ENCODE measurements at places on chromosomes 1 and 21.

GRCh38 chr1:205922806-205923205, 20.4 kb downstream of the SLC26A9 start:
- DNase-seq, result no peak

- DNase-seq, result no peak
These were observed 632.0 kb downstream of the SMYD3 start for GRCh38 chr1:245874942-245875580.

GRCh38 chr1:11453742-11454491, 25.0 kb upstream of the DISP3 start:
- no peak for DNase-seq

DNA sequence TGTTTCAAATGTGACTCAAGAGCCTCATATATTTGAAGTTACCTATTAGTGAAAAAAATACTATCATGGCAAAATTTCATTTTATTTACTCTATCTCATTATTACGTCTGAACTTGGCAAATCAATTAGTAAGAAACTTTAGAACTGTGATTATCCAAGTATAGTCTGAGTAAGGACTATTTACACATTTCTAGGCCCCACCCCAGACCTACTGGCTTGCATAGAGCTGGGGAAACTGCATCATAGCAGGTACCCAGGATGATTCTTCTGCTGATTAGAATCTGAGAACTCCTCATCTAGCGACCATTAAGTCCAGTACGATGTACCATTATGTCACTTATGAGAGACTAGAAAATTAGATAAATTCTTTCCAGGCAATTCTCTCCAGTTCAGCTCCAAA, 20.1 kb downstream of the MCOLN3 start:
- DNase-seq, result no peak

DNA sequence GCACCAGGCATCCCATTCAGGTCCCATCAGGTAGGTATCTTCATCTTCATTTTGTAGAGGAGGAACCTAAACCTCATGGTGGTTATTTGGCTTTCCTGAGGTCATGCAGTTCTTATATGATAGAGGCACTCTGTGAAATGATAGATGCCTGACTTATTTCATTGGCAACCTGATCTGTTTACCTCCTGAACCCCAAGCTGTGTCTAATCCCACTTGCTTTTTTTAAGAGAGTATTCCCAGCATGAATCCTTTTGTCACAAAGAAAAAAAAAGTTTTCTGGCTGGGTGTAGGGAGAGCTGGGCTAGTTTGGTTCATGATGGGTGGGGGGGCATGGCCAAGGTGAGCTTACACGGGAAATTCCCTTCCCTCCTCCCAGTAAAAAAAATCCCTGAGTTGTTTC, 154.2 kb downstream of the TENT5C start:
- DNase-seq, result no peak

- no peak for DNase-seq
These were observed 30.2 kb upstream of the RNF187 start for GRCh38 chr1:228457017-228457395.

DNA sequence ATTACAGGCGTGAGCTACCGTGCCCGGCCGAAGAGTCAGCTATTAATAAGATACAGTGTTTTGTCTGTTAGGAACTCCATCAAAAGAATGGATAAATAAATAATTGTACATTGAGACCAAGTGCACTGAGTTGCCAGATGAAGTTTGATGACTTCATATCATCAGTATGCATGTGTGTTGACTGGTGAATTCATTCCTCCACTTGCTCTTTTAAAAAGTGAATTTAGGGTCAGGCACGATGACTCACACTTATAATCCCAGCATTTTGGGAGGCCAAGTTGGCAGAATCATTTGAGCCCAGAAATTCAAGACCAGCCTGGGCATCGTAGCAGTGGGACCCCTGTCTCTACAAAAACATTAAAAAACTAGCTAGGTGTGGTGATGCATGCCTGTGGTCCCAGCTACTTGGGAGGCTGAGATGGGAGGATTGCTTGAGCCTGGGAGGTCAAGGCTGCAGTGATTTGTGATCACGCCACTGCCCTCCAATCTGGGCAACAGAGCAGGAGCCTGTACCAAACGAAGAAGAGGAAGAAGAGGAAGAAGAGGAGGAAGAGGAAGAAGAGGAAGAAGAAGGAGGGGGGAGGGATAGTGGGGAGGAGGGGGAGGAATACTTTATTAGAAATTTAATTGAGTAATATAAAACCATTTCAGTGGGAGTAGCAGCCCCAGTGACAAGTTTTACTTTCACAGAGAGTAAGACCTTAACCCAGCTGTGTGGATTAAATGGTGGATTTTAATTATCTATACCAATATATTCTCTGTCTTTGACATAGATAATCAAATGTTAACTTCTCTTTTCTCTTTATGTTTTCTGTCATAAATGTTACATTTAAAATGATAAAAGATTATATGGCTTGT, 74.9 kb downstream of the CCDC18 start:
- no peak for DNase-seq

GRCh38 chr1:12595757-12596006, 22.3 kb downstream of the DHRS3 start:
- no peak for DNase-seq

DNA sequence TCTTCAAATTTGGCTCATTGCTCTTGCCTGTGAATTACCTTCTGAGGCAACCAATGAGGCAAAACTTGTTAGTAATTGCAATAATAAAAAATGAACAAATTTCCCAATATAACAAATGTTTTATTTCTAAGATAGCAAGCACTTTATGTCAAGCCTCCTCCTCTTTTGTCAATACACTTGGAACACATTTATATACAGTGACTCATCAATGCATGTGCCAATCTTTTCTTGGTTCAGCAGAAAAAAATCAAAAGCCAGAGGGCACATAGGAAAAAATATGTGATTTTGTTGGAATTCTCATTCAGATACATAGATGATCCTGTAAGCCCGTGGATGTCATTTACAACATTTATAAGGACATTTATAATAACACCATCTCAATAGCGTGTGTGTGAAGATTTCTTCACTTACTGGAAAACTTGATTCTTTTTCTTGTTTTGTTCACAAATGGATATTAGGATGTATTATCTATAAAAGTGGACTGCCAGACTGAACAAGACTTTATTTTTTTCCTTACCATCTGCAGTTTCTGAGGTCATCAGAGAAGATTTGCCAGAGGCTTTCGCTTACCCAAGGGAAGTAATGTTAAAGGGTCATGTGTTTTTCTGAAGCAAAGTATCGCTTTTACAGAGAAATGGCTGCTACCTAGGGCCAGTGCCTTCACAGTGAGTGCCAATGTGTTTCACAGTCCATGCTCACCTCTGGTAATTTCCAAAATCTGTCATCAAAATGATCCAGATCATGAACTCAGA, 645.7 kb upstream of the PTBP2 start:
- DNase-seq, result no peak

- no peak for DNase-seq
These were observed 19.7 kb downstream of the PTAFR start for GRCh38 chr1:28156821-28157220.

- DNase-seq, result peak; percentile 35
These were observed 3.6 kb downstream of the STX6 start for GRCh38 chr1:181018901-181019681.

DNA sequence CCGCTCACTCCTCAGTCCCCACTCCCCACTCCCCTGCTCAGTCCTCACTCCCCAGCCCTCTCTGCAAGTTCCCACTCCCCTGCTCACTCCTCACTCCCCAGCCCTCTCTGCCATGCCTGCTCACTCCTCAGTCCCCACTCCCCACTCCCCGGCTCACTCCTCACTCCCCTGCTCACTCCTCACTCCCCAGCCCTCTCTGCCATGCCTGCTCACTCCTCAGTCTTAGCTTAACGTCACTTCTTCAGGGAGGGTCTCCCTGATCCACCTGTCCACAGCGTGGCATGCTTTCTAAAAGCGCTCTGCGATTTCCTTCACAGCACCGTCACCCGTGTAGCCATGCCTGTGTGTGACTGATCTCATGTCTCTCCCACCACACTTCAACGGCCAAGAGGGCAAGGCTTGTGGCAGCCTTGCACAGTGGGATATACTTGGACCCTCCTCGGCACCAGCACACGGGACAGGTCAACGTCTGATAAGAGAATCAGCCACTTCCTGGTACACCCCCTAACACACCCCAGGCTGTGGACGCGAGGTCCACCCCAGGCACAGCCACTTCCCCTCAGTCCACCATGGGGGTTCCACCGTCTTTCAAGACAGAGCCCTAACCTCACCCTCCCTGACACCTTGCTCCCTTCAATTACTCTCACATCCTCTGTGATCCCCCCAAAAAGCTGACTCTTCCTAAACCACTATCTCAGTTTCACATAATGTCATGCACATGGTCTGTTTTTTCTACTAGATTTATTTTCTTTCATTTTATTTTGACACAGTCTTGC, 14.0 kb downstream of the PRDM15 start:
- DNase-seq, result no peak

GRCh38 chr1:170221031-170221430, 75.3 kb downstream of the NTMT2 start:
- no peak for DNase-seq

DNA sequence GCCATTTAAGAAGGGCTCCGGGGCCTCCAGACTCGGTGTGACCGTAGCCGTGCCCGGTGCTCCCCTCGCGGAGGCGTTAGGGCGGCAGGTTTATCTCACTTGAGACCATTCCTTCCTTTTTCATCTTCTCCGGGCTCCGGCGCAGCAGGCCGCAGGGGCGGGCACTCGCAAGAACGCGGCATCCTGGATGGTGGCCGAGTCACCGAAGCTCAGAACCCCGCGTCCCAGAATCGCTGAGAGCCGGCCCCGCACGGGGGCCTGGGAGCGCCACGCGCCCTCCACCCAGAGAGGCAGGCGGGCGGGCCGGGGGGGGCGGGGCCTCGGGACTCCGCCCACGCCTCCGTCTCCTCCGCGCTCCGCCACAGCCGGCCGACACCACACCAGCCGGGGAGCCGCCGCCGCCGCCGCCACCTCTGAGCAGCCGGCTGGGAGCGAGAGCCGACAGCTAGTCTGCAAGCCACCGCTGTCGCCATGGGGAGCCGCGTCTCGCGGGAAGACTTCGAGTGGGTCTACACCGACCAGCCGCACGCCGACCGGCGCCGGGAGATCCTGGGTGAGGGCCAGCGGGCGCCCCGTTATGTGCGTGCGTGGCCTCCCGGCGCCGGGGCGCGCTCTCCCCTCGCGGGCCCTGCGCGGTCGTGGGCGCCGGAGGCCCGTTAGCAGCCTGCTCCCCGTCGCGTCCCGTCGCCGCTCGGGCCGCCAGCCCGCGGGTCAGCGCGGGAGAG, at the start of gene DEGS1:
Gene DEGS1, plus strand, starts transcription at position 375 of the 725 bp plus-strand sequence. Its CDS starts 97 bp downstream, at position 472.
- DNase-seq, result peak; percentile 89

DNA sequence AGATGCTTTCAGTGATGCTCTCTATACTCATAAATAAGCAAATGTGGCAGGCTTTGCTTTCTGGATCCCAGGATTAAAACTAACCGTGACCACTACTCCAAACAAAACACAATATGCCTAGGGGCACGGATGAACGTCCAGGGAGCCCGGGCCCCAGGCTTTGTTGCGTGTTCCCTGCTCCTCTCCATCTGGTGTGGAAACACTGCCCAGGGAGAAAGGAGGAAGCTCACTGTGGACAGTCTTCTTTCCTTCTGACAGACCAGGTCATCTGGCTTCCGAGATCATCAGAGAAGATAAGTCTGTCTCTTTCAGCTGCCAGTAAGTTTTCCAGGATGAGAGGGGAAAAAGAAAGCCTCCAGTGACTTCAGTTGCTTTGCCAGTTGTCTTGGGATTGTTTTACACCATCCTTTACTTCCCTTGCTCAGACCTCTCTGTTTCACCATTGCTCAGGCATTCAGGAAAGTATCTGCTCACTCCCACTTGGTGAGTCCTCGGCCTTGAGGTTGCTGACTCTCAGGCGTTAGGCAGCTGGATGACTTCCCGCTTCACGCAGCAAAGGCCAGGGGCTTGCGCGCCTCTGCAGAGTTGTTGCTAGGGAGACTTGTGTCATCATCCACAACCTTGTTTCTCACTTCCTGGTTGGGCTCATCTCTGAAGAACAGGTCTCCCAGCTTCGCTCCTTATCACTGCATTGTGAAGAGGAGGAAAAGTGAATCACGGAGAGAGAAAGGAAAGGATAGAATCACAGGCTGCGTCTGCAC, 20.6 kb upstream of the PGD start:
- no peak for DNase-seq

GRCh38 chr1:73910466-73910865, 287.5 kb downstream of the LRRIQ3 start:
- no peak for DNase-seq

DNA sequence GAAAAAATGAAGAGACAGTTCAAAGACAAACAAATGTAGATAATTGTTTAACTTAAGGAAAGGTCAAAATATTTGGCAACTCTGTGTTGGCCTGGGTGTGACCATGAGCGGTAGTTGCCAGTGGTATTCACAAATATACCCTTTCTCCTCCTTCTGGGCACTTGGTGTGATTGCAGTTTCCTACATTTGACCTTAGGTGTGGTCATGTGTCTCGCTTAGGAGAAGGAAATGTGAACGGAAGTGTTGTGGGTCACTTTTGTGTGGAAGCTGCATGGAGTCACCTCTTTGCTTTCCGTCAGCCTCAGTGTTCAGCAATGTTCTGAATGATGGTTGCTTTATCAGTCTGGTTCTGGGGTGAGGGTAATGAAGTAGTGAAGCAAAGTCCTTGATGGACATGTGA, 3.4 kb upstream of the PCSK9 start:
- no peak for DNase-seq

- no peak for DNase-seq
These were observed 301.1 kb downstream of the PTPRC start for GRCh38 chr1:198939956-198940355.

DNA sequence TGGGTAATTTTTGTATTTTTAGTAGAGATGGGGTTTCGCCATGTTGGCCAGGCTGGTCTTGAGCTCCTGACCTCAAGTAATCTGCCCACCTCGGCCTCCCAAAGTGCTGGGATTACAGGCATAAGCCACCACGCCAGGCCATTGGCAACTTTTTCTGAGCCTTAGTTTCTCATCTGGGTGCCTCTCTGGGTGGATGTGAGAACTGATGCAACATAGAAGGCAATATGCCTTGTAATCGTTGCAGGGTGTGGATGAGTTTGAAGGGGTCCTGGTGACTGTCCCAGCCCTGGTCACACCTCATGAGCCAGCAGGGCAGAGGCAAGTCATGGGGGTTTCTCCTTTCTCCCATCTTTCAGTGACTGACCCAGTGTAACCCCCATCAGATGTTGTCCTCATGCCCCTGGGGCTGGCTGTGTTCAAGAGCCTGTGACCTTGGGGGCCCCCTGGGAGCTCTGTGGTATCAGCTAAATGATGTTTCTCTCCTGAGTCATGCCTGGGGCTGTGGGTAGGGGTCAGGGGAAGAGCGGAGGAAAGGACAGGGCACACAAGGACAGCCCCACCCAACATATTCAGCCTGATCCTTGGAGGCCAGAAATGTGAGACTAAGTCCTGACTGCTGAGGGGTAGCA, 3.6 kb downstream of the COL9A2 start:
- no peak for DNase-seq

GRCh38 chr1:203206129-203206687, 19.7 kb upstream of the CHI3L1 start:
- DNase-seq, result no peak

DNA sequence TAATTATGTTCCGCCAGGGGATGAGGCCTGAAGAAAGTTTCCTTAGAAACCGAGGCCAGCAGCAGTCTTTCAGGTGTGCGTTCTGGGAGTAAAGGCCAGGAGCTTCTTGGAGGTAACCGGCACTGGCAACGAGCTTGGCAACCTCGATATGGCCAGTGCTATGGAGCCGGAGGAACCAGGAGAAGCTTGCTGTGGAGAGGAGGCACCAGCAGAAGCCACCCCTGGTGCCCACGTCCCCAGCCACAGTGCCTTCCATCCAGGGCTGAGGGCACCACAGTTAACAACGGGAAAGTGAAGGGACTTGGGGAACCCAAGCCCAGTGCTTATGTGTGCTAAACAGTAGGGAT, 41.5 kb upstream of the LIN9 start:
- DNase-seq, result no peak

All from CD4-positive, alpha-beta T cell treated with Interleukin-17A for 4 hours (primary cell).